ENCODE measurements at places on chromosomes 3 and 15.
A peak's percentile ranks its signal among the peaks of the same experiment; 100 is the strongest.

DNA sequence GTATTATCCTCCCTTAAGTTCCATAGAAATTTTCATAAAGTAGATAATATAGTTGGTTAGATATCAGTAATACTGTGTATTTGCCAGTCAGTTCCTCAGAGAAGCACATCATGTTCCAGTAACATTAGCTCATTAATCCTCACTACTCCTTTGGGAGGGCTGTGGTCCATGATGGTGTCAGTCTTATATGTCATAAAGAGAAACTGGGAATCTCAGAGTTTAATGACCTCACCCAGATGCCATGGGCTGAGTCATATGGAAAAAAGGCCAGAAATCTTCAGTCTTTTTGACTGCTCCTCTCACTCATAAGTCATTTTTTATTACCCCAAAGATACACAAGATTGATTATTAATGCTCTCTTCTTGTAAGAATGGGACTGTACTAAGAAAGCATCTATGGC, 188.6 kb downstream of the CHL1 start:
- DNase-seq = no peak

DNA sequence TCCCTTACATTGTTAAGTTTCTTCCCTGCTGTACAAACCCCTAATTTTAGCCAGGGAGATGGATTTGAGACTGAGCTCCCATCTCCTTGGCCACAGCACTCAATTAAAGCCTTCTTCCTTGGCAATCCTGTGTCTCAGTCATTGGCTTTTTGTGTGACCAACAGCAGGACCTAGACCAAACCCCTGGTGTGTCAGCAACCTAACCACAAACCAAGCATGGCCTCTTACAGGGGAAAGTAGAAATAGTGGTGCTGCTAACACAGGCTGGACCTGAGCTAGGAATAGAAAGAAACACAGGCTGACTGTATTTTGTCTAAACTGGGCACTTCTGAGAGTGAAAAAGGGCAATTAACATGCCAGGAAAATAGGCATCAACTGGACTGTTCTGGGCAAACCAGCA, 37.9 kb downstream of the PPCDC start:
- DNase-seq = peak; percentile 17

GRCh38 chr3:171458864-171459136, 1.4 kb downstream of the TNIK start:
- DNase-seq = peak; percentile 81

GRCh38 chr3:120457827-120458226, 7.0 kb upstream of the FSTL1 start:
- no peak for DNase-seq

DNA sequence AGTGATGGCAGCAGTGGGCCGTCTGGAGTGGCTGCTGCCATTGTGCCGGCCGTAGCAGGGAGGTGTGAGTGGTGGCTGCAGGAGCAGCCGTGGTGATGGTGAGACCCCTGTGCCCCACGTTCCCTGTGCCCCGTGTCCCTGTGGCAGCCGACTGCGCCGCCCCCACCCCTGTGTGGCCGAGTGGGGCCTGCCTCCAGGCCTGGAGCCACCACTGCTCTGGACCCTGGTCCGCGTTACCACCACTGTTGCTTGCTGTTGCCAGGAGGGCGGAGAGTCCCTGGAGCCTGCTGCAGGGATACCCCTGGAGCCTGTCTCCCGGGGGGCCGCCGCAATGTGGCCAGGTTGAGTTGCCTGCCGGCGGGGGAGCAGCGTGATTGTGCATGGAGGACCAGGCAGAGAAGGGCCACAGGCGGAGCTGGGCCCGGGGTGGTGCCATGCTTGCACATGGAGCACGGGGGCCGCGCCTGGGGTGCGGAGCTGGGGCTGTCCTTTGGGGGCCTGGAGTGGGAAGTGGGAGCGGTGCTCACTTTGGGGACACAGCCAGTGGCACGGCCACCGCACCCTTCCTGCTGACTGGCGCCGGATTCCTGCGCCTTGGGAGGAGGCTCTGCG, 50.1 kb downstream of the SLC6A20 start:
- DNase-seq = no peak

DNA sequence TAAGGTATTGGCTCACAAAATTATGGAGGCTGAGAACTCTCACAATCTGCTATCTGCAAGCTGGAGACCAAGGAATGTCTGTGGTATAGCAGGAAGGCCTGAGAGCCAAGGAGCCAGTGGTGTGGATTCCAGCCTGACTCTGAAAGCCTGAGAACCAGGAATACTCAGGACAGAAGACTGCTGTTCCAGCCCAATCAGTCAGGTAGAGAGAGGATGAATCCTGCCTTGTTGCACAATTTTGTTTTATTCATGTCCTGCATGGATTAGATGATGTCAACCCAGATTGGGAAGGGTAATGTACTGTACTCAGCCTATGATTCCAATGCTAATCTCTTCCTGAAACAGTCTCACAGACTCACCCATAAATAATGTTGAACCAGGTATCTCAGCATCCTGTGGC, 312.4 kb upstream of the KCNMB2 start:
- no peak for DNase-seq

GRCh38 chr3:134017490-134017889, 12.2 kb downstream of the SLCO2A1 start:
- no peak for DNase-seq

DNA sequence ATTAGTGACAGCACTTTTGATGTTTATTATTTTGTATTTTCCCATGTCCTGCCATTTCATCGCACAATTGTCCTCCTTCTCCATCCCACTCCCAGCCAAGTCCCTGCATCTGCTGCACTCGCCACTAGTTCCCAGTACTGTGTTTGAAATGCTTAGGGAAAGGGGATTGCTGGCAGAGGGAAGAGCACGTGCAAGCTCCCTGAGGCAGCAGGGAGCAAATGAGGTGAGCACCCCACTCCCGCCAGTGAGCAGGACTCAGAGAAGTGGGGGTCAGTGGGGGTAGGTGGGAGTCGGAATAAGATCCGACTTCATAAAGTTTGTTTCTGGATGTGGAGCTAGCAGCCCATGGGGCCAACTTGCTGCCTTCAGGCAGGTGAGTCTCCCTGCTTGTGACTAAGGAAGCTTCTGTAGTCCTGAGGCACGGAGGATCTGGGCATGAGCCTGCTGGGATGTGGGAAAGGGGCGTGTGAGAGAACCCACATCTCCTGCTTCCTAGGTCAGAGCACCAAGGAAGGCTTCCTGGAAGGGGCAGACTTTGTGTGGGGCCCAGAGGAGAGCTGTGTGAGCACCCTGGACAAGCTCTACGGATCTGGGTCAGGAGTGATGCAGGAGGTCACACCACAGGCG, 99.7 kb upstream of the TLE3 start:
- DNase-seq = peak; percentile 45

GRCh38 chr15:101022876-101023275, 103.7 kb downstream of the LRRK1 start:
- DNase-seq = peak; percentile 14

GRCh38 chr15:67784090-67784781, 41.1 kb upstream of the SKOR1 start:
- no peak for DNase-seq

GRCh38 chr3:46266598-46266997, 24.3 kb downstream of the CCR3 start:
- no peak for DNase-seq

DNA sequence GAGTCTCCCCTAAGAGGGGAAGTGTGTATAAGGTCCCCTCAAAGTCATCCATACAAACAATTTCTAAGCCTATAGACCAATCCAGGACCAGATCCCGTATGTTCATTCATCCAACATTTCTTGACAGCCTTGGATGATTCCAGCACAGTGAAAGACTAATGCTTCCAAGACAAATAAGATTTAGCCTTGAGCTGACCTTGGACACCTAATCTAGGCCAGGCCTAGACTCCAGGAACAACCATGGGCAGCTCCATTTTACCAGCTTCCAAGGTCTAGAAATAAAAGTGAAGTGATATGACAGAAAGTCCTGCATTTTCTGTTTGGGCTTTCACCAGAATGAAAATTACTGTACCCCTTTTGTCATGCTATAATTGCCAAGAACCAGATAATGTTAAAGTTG, 67.9 kb upstream of the BCL6 start:
- DNase-seq = peak; percentile 3

DNA sequence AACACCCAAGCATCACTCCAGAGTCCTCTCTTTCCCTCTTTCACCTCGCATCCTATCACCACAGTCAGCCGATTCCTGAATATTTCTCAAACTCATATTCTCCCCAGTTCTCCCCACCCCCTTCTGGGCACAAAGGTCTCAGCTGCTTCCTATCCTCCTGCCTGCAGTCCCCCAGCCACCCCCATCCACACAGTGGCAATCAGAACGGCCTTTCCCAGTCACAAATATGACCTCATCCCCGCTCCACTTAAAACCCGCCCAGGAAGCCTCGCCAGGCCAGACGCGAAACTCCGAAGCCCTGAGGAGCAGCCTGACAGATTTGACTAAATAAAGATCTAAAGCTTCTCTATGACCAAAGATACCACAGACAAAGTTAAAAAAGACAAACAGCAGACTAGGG, 49.9 kb upstream of the LINGO1 start:
- DNase-seq = no peak

- DNase-seq = no peak
These were observed 128.1 kb upstream of the ARL6 start for GRCh38 chr3:97636465-97636864.
